Fibroblast of skin of right quadriceps (primary cell): ENCODE measurements at places on chromosomes 6 and 20.

DNA sequence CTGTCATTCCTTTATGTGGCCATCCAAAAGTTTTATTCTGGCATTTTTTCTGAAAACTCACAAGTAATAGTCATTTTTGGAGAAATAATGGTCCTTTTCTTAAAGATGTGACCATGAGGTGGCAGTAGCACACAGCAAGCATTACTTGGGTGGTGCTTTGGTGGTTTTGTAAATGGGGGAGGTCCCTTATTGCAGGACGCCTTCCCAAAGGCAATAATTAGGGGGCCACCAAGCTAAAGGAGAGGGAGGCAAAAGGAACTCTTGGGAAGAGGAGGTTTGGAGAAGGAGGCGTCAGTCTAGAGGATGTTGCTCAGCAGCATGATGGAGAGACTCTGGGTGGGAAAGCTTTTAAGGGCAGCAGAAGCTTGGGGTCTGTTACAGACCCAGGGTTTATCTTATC is 422.6 kb upstream of the MMS22L start:
- DNase-seq = peak; percentile 6

GRCh38 chr6:154783229-154783628 is 50.0 kb downstream of the SCAF8 start:
- DNase-seq = no peak

- no peak for DNase-seq
Measured at GRCh38 chr20:33919653-33920052, 74.1 kb upstream of the RALY start.

GRCh38 chr6:116036075-116036773 is 24.5 kb downstream of the FRK start:
- DNase-seq = no peak

- no peak for DNase-seq
Measured at GRCh38 chr6:34512738-34513115, 43.4 kb downstream of the SPDEF start.

GRCh38 chr6:52489881-52490280 is 69.7 kb downstream of the EFHC1 start:
- no peak for DNase-seq

- peak; percentile 24 for DNase-seq
Measured at GRCh38 chr6:165092881-165093595, 216.4 kb downstream of the C6orf118 start.

DNA sequence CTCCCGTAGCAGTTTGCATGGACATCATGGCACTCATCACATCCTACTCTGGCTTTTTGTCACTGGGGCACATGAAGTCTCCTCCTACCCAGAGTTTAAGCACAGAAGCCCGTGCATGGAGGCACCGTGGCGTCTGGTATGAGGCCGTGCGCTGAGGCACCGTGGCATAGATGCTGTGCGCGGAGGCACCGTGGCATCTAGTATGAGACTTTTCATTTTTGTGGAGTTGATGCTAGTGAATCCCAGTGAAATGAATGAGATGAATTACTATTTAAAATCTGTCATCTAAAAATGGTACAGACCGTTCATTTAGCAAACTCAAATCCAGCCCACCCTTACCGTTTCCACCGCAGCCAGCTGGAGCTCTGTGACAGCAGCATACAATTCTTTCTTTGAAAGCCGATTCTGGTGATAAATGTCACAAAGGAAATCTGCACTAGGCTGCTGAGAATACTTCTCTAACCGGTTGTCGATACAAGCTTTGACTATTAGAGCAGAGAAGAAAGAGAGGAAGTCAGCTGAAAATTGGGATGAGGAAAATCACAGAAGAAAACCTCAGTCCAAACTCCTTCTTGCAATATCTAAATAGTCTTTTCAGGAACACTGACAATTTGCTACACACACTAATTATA is 11.3 kb downstream of the CYP24A1 start:
- DNase-seq = no peak

DNA sequence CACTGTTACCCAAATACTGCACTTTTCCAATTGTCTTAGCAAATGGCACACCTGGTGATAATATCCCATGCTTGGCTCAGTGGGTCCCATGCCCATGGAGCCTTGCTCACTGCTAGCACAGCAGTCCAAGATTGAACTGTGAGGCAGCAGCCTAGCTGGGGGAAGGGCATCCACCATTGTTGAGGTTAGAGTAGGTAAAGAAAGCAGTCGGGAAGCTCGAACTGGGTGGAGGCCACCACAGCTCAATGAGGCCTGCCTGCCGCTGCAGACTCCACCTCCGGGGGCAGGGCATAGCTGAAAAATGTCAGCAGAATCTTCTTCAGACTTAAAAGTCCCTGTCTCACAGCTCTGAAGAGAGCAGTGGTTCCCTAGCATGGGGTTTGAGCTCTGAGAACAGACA is 9.2 kb upstream of the CST2 start:
- DNase-seq = no peak

DNA sequence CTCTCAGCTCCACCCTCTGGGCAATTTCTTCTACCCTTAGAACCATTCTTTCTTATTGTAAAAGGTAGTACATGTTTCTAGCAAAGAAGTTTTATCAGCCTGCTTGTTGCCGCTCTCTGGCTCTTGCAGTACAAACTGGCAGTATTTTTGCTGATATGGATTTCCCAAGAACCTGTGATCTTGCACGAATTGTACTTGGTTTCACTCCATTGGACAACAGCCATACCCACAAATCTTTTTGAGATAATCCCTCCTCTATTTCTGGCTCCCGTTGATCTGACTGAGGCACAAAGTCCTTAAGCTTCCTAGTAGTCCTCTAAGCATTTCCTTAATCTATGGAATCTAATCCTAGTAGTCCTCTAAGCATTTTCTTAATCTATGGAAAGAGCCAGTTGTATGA is 487.0 kb upstream of the PTCHD4 start:
- DNase-seq = no peak

DNA sequence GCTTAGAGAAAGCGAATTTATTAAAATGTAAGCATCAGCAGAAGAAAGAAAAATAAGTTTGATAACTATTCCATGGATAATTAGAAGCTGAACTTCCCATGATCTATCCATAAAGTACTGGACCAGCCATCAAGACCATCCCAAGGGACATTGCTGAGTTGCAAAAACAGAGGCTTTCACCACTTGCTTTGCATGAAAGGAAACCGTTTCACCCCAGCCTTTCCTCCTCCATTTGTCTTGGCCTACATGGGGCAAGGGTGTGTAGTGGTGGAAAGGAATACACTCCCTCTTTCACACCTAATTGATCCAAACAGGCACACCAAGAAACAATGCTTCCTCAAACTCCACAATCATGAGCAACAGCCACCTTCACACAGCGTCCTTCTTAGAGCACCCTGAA is 10.4 kb downstream of the HIVEP2 start:
- DNase-seq = no peak

DNA sequence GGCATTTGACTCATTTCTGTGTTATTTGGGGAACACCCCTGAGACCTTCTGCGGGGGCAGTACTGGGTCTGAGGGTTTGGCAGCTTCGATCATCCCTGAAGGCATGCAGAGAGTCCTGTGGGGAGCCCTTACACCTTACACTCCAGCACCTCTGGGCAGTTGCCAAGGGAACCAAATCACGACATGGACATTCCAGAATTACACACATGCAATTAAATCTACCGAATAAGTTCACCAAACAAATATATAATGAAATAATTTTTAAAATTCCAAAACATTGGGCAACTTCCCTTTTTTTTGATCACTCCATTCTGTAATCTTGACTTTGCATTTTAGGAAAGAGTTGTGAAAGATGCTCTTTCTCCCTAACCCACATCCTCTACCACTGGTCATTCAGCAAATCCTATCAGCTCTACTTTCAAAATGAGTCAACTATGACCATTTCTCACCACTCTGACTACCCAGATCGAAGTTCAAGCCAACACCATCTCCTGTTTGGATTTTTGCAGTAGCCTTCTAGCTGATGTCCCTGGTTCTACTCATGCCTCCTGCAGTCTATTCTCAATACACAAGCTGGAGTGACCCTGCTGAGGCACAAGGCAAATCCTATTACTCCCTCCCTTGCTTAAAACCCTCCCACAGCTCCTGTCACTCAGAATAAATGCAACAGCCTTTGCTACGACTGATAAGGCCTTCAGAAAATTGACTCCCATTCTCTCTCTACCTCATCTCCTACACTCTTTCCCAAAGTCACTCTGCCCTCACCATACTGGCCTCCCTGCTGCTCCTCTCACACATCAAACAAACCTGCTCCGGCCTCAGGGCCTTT is 533.3 kb downstream of the HACE1 start:
- peak; percentile 82 for DNase-seq

GRCh38 chr20:59939052-59939878 is 840 bp downstream of the PPP1R3D start:
- no peak for DNase-seq

DNA sequence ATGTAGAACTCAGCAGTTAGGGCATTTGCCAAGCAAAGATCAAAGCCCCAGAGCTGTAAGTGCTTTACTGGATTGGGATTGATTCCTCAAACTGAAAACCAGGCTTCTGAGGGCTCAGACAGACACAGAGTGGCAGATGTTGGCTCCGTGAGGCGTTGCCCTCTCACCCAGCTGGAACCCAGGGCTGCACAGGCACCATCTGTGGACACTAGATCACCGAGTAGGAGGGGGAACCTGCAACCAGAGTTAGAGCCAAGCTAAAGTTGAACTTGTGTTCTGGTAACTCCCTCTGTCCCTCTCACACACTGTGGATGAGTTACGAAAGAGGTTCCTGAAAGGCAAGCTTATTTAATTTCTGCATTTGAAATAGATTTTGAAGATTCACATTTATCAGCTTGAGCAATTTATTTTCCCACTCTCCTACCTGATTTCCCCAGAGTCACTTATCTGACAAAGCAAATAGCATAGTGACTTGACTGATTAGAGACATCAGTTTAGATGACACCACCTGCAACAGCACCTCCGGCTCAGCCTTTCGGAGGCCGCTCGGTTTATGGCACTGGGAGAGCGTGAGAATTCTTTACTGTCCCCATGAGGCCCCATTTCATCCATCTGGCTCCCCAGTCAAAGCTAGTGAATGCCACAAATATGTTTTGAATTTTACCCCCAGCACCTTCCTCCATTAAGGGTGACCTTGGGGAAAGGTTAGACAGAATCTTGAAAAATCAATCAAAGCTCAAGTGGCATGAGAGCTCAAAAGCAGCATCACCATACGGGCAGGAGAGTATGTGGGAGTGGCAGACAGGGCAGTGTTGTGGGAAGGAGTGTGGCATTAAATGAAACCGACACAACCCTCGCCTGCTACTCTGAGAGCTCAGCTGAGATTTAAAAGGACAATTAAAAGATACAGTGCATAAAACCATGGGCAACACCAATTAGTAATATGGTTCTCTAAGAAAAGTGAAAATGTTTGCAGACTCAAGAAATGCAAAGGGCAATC is 48.5 kb downstream of the RPF2 start:
- no peak for DNase-seq

DNA sequence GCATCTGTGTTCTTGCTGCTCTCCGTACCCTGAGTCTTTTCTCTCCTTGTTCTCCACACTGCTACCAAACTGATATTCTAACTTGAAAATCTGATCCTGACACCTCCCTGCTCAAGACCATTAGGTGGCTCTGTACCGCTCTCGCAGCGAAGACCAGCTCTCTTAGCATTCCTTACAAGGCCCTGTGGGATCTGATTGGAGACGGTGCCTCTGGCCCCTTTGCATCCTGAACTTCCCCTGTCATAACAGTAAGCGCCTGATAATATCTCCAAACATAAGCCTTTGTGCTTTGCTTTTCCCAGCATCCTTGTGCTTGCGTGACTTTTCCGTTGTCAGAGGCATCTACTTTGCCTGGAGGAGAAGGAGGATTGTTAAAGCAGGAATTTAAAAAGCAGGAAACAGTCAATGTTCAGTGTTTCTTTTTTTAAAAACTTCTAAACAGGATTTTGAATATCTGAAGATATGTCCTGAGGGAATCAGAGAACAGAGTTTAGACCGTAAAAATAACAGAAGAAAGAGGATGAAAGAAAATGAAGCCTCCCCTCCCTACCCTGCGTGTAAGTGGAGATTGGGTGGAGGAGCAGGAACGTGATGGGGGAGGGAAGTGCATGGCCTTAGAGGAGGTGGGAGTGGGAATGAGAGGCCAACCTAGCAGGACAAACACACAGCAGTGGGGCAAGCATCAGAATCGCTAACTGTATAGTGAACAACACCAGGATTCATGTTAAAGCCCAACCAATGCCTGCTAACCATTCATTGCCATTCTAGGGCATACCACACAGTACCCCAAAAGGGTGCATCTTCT is 89.2 kb upstream of the STMND1 start:
- peak; percentile 92 for DNase-seq

DNA sequence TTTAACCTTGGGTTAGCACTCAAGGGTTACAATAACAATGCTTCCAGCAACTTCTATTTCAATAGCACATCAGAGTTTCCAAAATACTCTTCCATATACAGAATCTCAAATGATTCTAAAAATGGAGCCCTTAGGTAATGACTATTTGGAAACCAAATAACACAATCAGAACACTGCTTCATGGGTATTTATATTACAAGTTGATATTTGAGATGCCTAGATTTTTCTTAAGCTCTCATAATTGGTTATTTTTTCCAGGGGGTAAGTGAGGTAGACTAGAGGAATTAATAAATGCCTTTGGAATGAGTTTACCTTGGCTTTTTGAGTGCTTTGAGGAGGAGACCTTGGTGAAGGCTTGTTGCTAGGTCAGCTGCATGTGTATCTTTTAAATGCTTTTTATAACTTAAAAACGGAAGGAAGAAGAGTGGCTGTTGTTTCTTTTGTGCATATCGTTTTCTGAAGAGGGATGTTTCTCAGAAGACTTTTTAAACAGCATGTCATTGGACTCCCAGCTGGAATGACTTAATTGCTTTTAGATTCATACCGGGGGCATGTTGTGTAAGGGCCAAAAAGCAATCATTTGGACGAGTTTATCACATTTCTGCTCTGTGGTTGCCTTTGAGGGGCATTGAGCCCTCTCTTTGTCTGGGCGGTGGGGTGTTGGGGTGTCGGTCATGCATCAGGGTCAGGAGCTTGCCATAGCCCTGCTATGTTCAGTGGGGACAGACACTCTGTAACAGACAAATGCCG is 186.0 kb downstream of the DTNBP1 start:
- DNase-seq = peak; percentile 28

GRCh38 chr6:159121486-159121885 is 47.7 kb upstream of the FNDC1 start:
- no peak for DNase-seq

DNA sequence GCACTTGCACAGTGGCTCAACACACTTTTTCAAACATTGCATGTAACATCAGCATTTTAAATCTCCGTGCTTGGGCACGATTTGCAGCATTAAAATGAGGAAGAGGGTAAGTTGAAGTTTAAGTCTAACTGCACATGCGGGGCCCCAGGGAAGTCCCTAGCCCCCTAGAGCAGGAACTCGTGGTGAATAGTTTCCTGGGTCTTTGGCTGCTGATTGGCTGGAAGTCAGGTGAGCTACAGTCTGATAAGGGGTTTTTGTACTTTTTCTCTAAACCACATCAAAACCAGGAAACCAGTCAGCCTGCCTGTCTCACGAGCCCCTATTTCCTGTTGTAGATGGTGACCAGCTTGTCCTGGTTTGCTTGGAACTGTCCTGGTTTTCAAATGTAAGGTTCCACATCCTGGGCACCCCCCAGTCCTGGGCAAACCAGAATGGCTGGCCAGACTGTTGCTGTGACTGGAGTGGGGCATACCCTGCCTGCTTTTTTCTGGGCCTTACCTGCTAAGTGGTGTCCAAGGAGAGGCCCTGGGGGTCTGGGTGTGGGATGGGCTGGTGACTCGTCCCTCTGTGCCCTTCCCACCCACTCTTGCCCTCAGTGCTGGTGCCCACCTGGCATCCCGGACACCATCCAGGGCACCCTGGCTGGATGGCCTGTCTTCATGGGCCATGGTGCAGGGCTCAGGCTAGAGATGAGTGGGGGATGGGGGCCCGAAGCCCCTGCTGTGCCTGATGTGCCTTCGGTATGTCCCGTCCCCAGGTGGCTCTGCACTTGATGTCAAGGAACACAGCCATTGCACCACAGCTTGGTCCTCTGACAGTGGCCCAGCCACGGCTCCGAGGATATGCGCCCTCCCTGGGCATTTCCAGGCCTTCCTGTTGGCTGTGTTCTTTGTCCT is 31.8 kb downstream of the SUN5 start:
- no peak for DNase-seq
